ENCODE measurements at places on chromosomes 1 and 21. TPM values are rescaled to one million over a fixed set of nuclear protein-coding genes. Genes with fewer than 3 reads are reported as not detected.

DNA sequence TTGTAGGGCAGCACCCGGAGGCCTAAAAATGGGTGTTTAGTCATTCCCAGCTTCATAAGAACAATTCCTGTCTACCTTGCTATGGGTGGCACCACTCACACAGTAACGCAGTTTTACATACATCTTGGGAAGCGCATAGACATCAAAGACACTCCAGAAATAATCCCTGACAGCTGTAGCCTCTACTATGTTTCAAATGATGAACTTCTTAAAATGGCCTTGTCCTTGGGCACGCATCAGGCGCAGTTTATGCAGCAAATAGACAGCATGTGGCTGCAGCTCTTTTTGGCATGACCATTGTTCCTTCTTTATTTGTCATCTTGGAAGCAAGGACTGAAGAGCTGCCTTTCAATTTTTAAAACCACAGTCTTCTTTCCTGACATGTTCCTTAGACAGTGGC lies 77.6 kb upstream of the CACYBP start:
- no peak for DNase-seq

GRCh38 chr1:78006521-78006920 lies 1.8 kb downstream of the DNAJB4 start:
- DNase-seq, result no peak

DNA sequence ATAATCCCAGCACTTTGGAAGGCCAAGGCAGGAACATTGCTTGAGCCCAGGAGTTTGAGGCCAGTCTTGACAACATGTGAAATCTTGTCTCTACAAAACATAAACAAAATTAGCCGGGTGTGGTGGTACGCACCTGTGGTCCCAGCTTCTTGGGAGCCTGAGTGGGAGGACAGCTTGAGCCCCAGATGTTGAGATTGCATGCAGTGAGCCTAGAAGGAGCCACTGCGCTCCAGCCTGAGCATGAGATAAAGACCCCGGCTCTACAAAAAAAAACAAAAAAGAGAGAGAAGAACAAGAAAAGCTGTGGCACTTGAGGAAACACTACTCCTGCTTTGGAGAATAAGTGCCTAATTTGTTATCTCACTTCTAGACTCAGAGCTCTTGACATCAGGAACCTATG lies 146.6 kb downstream of the GLUL start:
- no peak for DNase-seq

DNA sequence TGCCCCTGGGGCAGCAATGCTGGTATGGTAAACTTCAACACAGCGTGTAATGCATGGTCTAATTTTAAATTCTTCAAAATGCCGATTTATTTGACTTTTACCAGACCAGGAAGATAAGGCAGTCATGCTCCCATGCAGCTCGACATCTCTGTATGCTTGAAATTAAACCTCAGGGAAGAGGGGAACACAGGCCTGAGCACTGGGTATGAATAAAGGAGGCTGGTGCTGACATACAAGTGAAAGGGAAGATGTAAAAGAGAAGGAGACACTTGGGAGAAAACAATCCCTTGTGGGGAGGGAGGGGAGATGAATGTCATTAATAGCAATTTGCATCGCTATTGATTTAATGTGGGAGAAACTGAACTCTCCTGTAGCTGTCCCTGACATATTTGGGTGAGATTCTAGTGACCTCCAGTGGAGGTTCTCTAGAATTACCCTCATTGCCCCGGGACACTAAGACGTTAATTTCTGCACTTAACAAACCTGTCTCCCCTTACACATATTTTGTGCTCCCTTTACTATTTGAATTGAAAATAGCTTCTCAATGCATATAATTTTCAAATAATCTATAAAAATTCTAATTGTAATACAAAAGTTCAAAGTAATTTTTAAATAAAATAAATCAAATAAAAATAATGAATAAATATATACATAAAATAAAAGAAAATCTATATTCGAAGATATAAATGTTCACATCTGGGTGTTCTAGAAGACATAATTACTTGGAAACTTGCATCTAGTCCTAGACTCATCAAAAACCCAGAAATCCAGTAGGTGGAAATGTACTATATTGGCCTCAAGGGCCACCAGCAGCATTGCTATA lies 283.1 kb downstream of the LMX1A start:
- peak; percentile 50 for DNase-seq

DNA sequence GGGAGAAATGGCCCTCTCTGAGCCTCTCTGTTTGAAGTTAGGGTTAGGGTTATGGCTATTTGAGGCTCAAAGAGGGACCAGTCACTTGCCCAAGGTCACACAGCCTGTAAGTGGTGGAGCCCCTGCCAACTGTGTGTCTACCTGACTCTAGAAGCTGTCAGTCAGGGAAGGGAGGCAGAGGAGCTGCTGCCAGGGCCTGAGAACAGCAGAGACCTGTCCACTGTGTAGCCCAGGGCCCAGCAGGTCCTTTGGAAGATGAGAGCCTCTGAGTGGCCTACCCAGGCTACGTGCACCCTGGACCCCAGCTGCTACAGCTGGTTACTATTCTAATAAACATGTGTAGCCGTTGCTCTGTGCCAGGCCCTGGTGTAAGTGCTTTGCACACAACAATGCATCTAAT lies 15.1 kb upstream of the EDN2 start:
- no peak for DNase-seq

- DNase-seq, result no peak
These were observed 6.0 kb upstream of the ARHGEF2 start for GRCh38 chr1:155984341-155984740.

DNA sequence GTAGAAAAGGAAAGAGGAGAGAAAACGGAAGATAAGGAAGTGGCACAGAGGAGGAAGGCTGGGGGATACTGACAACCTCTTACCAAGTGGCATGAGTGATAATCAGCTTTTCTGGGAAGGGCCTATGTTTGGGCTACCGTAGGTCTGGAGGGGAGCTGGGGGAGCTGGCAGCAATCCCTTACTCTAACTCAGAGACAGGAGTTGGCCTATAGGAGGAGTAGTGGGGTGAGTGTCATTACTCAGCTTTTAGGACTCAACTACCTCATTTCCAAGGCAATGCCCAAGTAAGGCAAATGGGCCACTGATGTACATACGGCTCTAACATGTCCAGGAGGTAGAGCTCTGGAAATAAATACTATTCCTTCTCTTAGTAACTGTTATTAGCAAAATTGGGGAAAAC lies 48.7 kb upstream of the DMRTA2 start:
- DNase-seq, result no peak

DNA sequence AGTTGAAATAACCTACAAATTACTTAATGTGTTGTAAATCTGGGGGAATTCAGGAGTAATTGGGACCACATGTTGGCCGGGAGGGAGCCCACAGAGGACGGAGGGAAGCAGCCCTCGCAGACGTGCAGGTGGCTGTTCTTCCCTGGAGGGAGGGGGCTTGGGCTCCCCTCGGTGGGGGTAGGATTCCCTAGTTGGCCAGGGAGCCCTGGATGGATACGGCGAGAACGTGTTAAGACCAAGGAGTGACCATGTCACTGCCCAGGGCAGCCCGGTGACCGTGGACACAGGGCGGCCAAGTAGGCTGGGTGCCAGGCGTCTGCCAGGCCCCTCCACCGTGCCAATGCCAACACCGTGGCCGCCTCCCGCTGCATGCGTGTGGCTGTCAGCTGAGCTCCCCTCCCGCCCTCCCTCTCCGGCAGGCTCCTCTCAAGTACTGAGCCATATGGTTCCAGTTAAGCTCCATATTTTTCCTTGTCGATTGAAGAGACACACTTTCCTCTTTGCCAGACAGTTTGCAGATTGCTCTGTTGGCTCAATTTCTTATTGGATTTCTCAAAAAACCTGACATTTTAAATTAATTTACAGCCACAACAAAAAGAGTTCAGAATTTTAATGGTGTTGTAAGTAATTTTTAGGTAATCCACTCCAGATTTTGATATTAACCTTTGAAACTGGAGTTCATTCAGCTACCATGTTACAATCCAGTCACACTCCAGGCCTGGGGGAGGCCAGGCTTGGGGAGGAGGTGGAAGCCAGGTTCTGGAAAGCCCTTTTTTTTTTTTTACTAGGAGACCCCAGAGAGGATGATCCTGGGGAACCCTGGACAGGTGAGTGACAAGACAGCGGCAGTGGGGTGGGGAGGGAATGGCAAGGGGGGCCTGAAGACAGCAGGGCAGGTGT lies 71.2 kb downstream of the CASZ1 start:
- DNase-seq, result peak; percentile 50

DNA sequence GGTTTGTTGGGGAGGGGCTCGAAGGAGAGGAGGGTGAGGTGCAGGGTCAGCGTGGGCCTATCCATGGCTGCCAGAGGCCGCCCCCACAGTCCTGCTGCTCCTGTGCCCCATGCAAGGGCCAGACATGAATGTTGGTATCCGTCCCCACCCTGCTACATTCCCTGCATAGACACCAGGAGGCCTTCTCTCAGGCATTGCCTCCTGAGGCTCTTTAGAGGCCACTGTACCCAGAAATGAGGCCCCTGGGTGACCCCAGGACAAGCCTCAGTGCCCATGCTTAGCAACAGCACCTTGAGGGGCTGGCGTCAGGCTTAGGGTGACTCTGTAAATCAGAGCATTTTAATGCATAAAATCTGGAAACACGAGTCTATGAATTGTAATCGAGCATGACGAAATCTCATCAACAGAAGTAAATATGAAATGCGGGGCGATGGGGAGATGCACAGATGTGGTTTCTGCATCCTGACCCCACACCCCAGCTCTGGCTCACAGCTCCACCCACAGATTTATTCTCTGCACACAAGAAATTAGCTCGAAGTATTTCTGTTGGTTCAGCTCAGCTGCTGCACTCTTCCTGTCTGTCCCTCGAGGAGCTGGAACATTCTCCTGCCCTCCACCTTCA lies 124.0 kb upstream of the CSF3R start:
- no peak for DNase-seq

GRCh38 chr1:211210965-211211364 lies 48.2 kb upstream of the RCOR3 start:
- DNase-seq, result peak; percentile 19

DNA sequence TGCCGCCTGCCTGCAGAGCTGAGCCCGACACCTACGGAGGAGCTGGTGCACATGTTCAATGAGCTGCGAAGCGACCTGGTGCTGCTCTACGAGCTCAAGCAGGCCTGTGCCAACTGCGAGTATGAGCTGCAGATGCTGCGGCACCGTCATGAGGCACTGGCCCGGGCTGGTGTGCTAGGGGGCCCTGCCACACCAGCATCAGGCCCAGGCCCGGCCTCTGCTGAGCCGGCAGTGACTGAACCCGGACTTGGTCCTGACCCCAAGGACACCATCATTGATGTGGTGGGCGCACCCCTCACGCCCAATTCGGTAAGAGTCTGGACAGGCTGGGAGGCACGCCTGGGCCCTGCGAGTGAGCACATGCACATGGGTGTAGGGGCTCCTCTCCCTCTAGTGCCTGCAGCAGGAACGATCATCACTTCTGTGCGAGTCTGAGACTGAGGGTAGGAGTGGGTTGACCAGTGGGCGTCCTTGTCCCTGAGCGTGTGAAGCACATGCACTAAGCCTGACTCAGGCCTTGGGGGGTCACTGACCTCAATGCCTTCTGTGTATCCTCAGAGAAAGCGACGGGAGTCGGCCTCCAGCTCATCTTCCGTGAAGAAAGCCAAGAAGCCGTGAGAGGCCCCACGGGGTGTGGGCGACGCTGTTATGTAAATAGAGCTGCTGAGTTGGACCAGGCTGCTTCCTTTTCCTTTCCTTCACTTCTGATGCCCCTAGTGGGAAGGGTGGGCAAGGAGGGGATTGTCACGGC lies 6.9 kb downstream of the DMAP1 start:
- no peak for DNase-seq

DNA sequence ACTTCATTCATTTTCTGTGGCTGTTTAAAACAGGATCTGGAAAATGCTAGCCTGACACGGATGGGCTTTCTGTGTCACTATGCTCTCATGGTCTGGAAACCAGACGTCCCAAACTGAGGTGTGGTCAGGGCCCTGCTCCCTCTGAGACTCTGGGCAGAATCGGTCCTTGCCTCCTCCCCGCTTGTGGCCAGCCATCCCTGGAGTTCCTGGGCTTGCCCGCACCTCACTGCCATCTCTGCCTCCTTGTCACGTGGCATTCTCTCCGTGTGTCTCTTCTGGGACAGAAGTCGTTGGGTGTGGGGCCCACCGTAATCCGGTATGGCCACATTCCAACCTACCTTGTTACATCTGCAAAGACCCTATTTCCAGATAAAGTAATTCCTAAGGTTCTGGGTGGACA lies 10.1 kb upstream of the ACTRT2 start:
- DNase-seq, result no peak

DNA sequence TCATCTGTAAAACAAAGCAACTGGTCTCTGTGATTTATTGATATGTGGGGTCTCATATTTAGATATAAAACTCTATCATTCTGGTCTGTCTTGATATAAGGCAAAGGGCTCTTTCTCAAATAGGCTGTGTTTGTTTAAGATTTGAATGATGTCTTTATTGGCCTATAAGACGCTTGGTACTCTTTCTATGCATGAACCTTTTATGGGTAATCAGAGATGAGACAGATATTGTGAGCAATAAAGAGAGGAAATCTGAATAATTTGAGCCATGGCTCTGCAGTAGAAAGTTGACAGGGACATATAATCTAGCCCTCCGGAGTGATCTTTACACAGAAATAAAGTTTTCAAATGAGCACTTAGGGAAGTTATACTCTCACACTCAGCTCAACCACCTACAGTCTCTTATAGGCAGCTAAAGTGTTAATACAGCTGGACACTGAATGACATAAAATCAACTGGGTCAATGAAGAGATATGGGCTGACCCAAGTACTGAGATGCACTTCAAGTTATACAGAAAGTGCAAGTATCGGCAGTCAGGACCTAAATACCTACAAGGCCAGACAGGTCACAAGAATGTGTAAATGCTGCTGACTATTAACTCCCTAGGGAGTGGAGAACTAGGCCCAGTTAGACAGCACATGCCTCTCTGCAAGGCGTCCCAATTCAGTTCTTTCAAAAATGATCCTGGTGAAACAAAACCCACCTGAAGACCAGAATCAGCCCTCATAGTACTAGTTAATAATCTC lies 111.0 kb downstream of the PTPN14 start:
- no peak for DNase-seq

DNA sequence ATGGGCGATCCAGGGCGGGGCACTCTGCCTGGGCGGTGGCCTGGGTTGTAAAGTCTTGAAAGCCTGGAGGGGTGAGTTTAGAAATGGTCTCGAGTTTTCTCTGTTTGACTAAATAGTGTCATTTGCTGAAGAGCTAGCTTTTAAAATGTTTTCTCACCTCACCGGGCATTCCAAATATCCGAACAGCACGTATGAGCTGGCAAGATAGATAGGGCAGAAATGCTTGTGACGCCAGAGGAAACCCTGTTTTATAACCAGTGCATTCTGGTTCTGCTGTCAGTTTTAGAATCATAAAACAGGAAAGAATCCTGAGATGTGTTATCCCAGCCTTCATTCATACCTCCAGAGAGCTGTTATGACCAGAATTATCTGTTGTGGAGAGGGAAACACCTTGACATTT lies 725 bp downstream of the RTCA start:
- peak; percentile 38 for DNase-seq

The KCNH1 gene
- total RNA-seq, result 2.8 TPM

The SPRR2F gene
- total RNA-seq, result not detected

The ZFP69 gene
- total RNA-seq, result 3.6 TPM

The IGSF3 gene
- 24.9 TPM for total RNA-seq

The CFAP74 gene
- not detected for total RNA-seq

The FCRLA gene
- total RNA-seq, result 2.0 TPM

The MAP3K21 gene
- 3.6 TPM for total RNA-seq

The ELF3 gene
- 2.3 TPM for total RNA-seq
